Heart left ventricle (tissue), 16 donors: ENCODE measurements at places on chromosomes 16 and 17.
A peak's percentile ranks its signal among the peaks of the same experiment; 100 is the strongest.

- no peak for DNase-seq
These were observed 15.7 kb upstream of the MRC2 start for GRCh38 chr17:62611728-62612127.

- DNase-seq = no peak
These were observed 476 bp upstream of the LPCAT2 start for GRCh38 chr16:55508271-55508921.

- peak; percentile 92 for DNase-seq
These were observed at the start of gene BCAR1 for GRCh38 chr16:75251280-75252048. Gene BCAR1, minus strand, starts transcription at chr16:75251624. Its CDS starts 142 bp downstream, at chr16:75251482.

DNA sequence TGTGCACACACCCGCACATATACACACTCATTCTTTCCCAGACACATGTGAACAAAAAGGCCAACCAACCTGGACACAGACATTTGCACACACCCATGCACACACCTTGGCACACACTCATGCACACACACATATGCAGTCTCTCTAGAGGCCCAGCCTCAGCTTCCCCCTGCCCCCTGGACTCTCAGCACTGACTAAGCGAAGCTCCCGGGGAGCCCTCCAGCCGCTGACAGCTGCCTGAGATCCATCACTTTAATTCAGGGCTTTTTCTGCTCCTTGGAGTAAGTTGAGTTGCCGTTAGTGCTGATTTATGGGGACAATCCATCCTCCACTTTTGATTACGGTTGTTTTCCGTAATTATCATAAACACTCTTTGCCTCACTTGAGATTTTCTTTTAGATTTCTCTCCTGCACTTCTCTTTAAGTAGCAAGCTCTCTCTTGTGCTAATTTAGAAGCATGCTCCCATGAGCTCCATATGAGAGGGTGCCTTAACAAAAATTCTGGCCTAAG, 158.6 kb upstream of the CDC42EP4 start:
- no peak for DNase-seq

GRCh38 chr17:63931981-63932561, at the start of gene CD79B:
Gene CD79B, minus strand, starts transcription at chr17:63932331. Its CDS starts 70 bp downstream, at chr17:63932261.
- no peak for DNase-seq

- DNase-seq = no peak
These were observed 4.8 kb upstream of the NGFR start for GRCh38 chr17:49490276-49490675.

DNA sequence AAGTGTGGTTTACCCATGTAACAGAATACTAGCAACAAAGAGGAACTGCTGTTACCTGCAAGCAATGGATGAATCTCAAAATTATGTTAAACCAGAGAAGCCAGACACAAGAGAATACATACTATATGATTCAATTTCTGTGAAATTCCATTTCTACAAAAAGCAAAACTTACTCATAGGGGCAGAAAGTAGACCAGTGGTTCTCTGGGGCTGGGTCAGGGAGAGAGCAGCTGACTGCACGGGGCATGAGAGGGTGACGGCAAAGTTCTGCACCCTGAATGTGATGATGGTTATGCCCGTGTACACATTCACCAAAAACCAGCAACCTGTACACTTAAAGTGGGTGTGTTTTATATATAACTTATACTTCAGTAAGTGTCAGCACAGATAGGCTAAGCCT, 3.1 kb downstream of the ZNF843 start:
- DNase-seq = no peak

DNA sequence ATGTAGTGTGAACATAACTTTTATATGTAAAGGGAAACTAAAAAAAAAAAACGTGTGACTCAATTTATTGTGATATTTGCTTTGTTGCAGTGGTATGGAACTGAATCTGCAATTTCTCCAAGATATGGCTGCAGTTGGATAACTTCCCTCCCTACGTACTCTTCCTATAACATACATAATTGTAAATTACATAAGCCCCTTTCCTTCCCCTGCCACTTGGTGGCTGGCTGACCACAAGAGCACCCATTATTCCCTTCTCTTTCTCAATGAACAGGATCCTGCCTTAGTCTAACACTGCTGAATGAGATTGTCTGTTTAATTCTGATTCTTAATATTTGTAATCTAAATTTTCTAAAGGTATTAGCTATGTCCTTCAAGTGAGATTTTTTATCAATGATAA, 27.8 kb downstream of the CCL4 start:
- no peak for DNase-seq

GRCh38 chr17:76003915-76004314, 3.3 kb downstream of the CDK3 start:
- no peak for DNase-seq

GRCh38 chr17:66152756-66153155, 39.2 kb downstream of the CEP112 start:
- no peak for DNase-seq

- no peak for DNase-seq
These were observed 481 bp downstream of the HEXIM2 start for GRCh38 chr17:45162025-45162687.

GRCh38 chr16:27972500-27972899, 91.0 kb downstream of the GSG1L start:
- DNase-seq = no peak

- DNase-seq = no peak
These were observed 48.8 kb downstream of the SSH2 start for GRCh38 chr17:29881256-29881655.

GRCh38 chr16:89784406-89784805, 32.0 kb downstream of the FANCA start:
- DNase-seq = no peak

DNA sequence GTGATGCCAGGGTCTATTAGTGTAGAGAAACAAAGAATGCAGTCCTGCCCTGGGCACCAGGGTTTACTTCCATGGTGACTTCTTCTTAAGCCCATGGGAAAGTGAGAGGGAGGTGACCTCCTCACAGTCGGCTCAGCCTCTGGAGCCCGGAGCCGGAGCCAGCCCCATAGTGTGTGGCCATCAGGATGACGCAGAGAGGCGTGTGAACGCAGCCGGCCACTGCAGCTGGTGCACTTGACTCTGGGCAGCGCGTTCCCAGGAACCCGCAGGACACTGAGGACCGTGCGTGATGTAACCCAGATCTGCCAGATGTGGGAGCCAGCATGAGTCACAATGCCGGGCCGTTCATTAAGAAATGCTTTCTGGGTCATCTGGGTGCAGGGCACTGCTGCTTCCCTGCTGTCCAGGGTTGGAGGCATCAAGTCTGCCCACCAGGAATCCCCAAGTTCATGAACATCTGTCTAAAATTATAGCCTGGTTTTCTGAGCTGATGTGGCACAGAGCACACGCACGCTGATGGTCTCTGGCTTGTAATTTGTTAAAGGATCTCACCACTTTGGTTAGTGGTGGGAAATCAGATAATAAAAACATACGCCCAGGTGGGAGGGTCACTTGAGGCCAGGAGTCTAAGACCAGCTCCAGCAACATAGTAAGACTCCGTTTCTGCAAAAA, 114.1 kb downstream of the PITPNC1 start:
- peak; percentile 95 for DNase-seq

DNA sequence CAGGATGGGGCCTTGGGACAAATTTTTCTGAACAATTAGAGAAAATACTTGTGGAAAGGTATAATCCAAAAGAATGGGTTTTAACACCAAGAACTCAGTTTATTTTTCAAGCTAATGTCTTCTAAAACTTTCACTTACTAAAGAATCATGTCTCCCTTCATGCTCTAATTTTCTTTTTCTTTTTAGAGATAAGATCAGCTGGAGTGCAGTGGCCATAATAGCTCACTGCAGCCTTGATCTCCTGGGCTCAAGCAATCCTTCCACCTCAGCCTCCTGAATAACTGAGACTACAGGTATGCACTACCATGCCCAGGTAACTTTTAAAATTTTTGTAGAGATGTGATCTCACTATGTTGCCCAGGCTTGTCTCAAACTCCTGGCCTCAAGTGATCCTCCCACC, 5.5 kb downstream of the OR4D1 start:
- DNase-seq = no peak

GRCh38 chr16:27403601-27403992, 1.6 kb downstream of the IL21R start:
- no peak for DNase-seq

GRCh38 chr17:3870871-3871306, 22.0 kb downstream of the CAMKK1 start:
- DNase-seq = no peak

- DNase-seq = no peak
These were observed 22.5 kb downstream of the ATPAF2 start for GRCh38 chr17:18016426-18016825.
